Motor neuron (in vitro differentiated cells): ENCODE measurements at places on chromosomes 1 and 21. TPM values are rescaled to one million over a fixed set of nuclear protein-coding genes. Genes with fewer than 3 reads are reported as not detected.

Gene POU3F1
- total RNA-seq, result 6.0 and 6.1 TPM in 2 replicates

Gene ACBD3
- total RNA-seq, result 56.7 and 64.9 TPM in 2 replicates

Gene TSPAN2
- total RNA-seq, result 5.1 TPM in 2 replicates

DNA sequence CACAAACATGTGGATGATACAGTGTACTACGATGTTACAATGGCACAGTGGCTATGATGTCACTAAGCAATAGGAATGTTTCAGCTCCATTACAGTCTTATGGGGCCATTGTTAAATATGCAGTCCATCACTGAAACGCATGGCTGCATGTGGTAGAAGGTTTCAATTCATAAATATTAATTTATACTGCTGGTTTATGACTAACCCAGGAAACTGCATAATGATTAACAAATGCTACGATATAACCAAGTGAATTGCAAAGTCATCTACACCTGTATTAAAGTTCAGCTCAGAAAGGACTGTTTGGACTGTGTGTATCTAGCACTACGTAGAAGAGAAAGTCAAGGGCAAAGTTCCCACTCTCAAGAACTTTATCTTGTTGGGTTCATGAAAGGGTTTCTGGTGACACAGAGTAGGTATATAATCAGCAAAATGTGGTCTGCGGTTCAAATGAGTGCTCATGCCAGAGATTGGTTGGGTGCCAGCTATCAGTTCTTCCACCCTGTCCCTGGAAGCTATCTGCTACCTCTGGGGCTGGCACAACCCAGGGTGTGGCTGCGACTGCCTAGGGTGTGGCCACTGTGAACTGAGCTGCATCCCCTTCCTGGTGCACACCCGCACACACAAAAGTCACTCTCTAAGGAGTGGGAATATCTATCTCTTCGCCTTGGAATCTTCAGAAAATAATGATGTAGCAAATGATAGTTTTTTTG, 14.8 kb downstream of the MGST3 start:
- peak; percentile 52 for ATAC-seq

DNA sequence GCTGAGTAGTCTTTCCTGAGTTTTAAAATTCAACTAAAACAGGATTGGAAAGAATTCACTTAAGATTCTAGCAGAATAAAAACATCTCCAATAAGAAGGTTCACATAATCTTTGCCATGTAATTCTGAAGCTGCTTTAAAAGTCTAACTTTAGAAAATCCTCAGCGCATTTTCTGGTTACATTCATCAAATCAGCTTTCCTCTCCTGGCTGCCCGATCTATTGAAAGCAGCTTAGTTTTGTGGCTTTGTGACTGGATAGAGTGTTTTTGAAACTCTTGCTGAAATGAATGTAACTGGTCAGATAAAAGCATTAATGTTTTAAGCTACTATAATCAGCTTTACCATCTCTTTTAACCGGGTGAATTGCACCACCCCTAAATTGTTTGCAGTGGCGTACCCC, 66.8 kb downstream of the DOP1B start:
- no peak for ATAC-seq

DNA sequence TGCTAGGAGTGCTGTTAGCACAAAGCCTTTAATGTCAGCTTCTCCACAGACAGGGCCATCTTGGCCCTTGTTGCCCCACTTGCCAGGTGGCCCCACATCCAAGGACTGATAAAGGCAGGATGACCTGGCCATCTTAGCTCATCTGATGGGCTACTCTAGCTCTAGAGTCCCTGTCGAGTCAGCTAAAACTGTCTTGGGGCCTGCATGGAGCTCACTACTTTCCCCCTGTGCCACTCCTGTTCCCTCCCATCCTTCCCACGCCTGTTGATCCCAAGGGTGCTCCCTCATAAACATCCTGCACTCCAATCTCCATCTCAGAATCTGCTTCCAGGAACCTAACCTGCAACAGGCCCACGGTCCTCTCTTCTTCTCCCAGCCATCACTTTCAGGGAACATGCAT, 652 bp upstream of the GPX7 start:
- no peak for ATAC-seq

DNA sequence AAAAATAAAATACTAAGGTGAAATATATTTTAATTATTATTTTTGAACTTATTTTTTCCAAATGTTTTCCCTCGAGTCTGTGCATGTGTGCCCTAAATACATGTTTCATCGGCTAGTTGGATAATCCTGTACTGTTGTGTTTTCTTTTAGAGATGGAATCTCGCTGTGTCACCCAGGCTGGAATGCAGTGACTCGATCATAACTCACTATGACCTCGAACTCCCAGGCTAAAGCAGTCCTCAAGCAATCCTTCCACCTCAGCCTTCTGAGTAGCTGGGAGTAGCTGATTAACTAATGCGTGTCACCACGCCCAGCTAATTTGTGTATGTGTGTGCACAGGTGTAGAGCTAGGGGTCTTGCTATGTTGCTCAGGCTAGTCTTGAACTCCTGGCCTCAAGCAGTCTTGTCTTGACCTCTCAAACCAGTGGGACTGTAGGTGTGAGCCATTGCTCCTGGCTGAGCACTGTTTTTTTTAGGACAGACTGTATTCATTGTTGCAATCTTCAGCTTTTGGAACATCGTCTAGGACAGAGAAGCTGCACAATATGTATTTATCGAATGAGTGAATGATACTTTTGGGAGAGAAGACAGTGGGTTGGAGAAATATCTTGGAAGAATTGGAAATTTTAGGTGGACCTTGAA, 4.8 kb upstream of the TMCO1 start:
- ATAC-seq, result no peak

DNA sequence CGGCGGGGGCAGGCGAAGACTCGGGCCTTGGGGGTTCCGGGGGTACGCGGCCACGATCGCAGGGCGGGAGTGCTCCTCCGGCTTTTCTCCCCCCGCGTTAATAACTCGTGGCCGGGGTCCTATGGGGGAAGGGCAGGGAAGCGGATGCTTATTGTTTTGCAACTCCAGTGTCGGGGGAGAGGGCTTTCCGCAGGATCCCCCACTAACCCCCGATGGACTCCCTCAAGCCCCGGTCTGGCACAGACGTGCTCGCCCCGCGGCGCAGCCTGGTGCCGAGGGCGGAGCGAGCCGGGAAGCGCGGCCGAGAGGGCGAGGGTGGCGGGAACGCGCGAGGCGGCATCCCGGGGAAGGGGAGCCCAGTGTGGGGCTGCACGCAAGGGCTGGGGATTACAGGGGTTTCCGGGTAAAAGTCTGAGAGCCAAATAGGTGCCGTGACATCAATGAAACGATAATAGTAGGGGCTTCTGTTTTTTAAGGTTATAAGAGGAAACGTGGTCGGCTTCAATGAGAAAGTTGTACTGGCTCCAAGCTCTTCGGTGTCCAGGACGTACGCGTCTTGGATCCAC, 772 bp downstream of the UCK2 start:
- peak; percentile 44 for ATAC-seq

DNA sequence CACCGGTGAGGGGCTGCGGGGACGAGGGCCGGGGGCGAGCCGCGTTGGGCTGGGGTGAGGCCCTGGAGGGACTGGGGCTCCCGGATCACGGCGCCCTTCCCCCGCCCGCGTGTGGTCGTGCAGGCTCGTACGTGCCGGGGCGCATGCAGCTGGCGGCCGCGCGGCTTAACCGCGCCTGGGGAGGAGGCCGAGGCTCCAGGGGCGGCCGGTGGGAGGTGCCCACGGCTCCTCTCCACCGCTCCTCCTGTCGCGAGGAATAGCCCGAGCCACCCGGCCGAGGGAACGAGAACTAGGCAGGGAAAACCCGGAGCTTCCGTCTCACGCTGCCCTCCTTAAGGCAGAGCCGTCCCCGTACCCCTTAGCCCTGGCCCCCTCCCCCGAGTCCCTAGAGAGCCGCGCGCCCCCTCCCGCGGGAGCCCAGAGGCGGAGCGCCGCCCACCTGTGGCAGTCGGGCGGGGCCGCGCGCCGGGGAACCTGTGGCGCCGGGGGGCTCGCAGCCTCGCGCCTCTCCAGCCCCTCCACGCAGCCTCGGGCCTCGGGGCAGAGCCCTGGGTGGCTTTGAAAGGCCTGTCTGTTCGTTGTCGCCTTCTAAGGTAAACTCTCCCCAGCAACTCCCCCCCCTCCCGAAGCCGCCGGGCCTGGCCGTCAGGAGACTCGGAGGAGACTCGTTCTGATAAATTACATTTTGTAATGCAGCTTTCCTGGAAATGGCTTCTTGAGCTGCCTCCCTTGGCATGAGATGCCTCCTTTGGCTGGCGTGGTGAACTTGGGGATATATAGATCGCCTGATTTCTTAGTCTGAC, 746 bp downstream of the AK4 start:
- peak; percentile 71 for ATAC-seq

- no peak for ATAC-seq
Observed at GRCh38 chr1:22761821-22762220, 51.2 kb downstream of the EPHB2 start.

GRCh38 chr1:52056937-52057231, 789 bp downstream of the BTF3L4 start:
- no peak for ATAC-seq

DNA sequence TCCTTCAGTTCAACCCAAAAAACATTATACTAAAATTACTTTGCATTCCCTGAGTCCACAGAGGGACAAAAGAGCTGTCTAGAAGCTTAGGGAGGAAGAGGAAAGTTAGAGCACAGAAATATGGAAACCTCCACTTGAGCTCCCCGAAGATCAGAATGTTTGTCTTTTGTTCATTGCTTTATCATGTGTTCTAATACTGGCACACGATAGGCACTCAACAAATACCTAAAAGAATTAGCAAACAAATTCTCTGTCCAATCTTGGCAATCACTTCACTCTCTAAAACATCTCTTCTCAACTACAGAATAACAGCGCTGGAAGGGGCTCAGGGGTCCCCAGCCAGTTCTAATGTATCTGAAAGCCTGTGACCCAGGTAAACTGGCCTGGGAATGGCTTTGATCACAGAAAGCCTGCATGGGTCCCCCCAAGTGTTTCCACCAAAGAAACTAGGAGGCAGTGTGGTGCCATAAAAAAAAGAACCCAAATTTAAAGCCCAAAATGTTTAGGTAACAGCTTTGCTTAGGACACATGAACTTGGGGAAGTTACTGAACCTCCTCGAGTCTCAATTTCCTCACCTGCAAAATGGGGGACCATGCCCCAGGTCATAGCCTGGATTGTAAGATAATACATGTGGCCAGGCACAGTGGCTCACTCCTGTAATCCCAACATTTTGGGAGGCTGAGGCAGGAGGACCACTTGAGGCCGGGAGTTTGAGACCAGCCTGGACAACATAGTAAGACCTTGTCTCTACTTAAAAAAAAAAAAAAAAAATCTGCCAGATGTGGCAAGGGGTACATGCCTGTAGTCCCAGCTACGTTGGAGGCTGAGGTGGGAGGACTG, 45.8 kb downstream of the SSBP3 start:
- ATAC-seq, result peak; percentile 15
